ENCODE measurements at places on chromosomes 12 and 14. TPM values are rescaled to one million over a fixed set of nuclear protein-coding genes. Genes with fewer than 3 reads are reported as not detected.

The TIMELESS gene
- 64.9 TPM for total RNA-seq

The ADCK1 gene
- 12.8 TPM for total RNA-seq

The SRRM4 gene
- total RNA-seq, result 0.96 TPM

The EXOC3L4 gene
- total RNA-seq, result 0.30 TPM

The TNFAIP2 gene
- 25.2 TPM for total RNA-seq

The ACOT4 gene
- 1.6 TPM for total RNA-seq

The CARMIL3 gene
- total RNA-seq, result 13.0 TPM

The TIGAR gene
- total RNA-seq, result 18.0 TPM

The PPP2R5E gene
- total RNA-seq, result 59.0 TPM

The SERPINA12 gene
- total RNA-seq, result not detected

The TUNAR gene
- total RNA-seq, result 36.3 TPM

The LRTM2 gene
- total RNA-seq, result 0.66 TPM

The EDDM3A gene
- 0.20 TPM for total RNA-seq

The ANKS1B gene
- total RNA-seq, result 5.8 TPM

The NAB2 gene
- total RNA-seq, result 16.5 TPM

The R3HDM2 gene
- total RNA-seq, result 37.5 TPM

The KRT3 gene
- total RNA-seq, result not detected

The PTHLH gene
- not detected for total RNA-seq

The DACT1 gene
- 20.2 TPM for total RNA-seq

All from WTC11 (cell line).